Activated CD8-positive, alpha-beta memory T cell treated with anti-CD3 and anti-CD28 coated beads for 48 hours (primary cell): ENCODE measurements at places on chromosomes 13 and 19.

- DNase-seq = no peak
Measured at GRCh38 chr13:111168107-111168506, 53.0 kb downstream of the ARHGEF7 start.

- no peak for DNase-seq
Measured at GRCh38 chr13:80979035-80979641, 638.2 kb upstream of the SPRY2 start.

GRCh38 chr19:53871454-53871853 is 3.8 kb downstream of the MYADM start:
- DNase-seq = no peak

GRCh38 chr19:43545276-43545675 is 12.3 kb downstream of the ZNF575 start:
- no peak for DNase-seq

DNA sequence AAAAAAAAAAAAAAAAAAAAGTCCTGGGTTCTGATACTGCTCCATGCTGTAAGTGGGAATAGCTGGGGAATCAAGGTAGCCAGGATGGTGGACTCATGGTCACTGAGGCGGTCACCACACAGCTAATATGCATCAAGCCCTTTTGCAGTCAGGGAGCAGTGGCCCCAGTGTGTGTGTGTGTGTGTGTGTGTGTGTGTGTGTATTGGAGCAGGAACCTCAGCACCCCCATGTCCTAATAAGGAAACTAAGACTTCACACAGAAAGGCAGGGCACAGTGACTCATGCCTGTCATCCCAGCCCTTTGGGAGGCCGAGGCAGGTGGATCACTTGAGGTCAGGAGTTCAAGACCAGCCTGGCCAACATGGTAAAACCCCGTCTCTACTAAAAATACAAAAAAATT is 12.0 kb downstream of the B3GNT3 start:
- no peak for DNase-seq

GRCh38 chr13:112651750-112652511 is 37.9 kb upstream of the ATP11A start:
- no peak for DNase-seq

- no peak for DNase-seq
Measured at GRCh38 chr19:17210296-17210695, 4.9 kb upstream of the USE1 start.

DNA sequence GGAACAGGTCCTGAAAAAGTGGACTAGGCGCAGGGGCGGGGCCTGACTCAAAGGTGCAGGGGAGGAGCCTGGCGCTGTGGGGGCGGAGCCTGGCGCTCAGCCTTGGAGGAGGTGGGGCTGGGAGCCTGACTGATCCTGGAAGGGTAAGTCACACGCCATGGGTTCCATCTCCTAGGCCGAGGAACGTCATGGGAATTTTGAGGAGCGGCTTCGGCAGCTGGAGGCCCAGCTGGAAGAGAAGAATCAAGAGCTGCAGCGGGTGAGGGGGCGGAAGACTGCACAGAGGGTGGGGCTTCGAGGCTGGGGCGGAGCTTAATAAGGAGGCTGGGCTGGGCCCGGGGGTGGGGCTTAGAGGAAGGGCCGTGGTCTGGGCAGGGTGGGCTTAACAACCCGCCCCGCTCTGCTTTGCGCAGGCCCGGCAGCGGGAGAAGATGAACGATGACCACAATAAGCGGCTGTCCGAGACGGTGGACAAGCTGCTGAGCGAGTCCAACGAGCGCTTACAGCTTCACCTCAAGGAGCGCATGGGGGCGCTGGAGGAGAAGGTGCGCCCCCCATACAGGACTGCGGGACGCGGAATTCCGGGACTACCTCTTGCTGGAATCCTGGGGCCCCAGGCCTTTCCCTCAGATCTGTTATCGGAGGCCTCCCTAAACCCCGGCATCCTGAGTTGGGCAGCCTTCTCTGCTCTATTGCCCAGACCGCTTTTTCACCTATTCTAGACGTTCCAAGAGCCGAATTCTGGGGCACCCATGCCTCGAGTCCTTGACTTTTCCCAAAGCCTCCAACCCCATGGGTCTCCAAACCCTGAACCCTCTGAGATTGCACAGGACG is 14.5 kb downstream of the PPFIA3 start:
- no peak for DNase-seq

DNA sequence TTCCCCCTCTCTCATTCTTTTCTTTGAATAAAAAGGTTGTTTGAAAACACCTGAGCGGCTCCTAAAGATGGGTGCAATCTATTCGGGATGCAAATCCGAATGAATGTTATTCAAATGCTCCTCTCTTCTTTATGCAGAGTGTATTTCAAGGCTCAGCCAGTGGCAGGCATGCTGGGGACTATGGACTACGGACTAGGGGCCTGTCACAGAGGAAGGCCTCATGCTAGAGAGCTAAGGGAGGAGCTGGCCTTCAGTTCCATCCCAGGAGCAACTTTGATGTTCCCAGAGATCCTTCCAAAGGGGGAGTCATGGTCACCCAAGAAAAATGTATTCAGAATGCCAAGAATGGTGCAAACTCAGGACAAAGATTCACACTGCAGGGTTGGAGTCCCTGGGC is 9.3 kb downstream of the ALOX5AP start:
- no peak for DNase-seq

DNA sequence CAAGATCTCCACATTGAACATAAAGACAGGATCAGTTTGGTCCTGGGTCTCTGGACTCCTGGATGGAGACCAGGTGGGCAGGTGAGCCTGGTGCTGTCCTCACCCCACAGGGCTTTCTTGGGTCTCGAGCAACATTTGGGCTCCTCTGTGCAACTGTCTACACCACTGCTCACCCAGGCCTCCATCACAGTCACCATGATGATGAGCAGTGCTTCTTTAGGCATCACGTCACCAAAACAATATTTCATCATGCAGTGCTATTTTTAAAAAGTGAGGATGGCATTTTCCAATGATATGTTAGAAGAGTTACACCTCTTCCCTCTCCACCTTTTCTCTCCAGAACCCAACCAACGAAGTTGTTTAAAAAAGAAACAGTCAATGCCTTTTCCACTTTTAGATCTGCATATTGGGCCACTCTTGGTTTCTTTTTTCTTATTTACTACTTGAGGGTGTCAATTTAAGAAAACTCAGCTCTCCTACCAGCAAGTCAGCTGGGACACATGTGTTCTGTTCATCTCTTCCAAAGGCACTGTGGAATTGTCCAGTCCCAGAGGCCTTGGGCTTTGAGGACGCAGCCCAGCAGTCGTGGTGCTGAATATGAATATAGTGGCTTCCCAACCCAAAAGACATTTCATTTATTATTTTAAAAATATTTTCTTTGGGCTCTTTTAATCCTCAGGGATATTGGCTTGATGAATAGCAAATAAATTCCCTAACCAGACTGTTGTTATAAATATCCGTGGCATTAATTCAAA is 405.7 kb downstream of the KCNRG start:
- no peak for DNase-seq

DNA sequence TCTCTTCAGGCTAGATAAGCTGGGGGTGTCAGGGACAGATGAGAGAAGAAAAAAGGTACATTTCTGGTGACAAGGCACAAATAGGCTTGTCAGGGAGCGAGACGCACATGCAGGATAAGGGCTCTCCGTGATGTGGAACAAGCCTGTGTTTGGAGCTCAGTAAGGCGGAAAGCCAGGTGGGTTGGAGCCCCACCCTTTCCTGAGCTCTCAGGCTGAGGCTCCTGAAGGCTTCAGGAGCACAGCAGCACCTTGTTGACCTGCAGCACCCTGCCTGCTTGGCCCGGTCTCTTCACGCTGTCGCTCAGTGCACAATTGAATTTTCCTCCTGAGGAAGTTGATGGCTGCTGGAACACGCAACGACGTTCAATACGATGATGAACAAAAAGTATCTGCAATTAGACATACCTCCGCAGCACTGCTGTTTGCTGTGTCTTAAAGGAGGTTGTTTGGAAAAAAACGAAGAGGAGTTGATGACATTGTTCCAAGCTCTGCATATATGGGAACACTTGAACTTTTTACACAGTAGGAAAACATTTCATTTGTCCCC is 29.3 kb downstream of the SERP2 start:
- no peak for DNase-seq

DNA sequence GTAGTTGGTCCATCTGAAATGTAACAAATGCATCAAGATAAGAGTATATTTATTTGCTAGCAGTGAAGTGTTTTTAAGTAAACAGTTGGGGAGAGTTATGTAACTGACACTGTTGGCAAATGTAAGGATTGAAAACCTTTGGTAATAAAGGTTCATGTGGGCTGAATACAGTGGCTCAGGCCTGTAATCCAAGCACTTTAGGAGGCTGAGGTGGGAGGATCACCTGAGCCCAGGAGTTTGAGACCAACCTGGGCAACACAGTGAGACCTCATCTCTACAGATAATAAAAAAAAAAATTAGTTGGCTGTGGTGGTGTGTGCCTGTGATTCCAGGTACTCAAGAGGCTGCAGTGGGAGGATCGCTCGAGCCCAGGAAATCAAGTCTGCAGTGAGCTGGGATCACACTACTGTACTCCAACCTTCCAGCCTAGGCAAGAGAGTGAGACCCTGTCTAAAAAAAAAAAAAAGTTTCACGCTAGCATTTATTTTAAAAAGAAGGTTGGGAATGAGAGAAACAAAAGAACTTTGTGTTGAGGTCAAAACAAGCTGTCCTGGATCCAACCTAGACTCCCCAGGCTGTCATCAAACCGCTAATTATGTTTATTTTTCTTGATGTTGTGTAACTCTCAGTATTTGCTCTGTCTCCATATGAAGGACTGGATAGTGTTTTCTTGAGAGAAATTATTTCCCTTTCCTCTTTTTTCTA is 20.7 kb downstream of the SETDB2 start:
- DNase-seq = no peak

DNA sequence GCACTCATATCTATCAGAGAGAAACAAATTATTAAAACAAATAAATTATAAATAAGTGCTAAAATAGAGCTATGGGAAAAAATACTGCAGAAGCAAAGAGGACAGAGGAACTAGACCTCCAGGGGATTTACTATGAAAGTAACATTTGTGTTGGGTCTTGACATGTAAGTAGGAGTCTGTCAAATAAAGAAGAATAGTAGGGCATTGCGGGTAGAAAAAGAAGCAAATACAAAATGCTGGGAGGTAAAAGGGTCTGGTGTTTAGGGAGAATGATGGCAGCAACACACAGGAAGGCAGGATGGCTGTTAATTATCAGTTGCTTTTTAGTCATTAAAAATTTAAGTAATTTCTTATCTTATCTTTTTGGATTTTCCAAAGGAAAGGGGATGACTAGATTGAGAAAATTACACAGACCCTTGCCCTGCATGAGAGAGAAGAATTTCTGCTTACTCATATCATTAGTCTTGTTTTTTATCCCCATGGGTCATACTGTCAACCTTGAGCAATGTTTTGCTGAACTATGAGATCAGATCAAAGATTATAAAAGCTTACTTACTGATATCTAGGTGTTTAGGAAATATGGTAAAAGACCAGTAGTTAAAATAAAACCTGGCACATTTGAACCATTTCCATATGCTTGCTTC is 472.7 kb downstream of the DIAPH3 start:
- no peak for DNase-seq

GRCh38 chr13:91563799-91564198 is 165.4 kb downstream of the GPC5 start:
- no peak for DNase-seq

- DNase-seq = no peak
Measured at GRCh38 chr13:93876236-93876635, 603.2 kb downstream of the DCT start.

DNA sequence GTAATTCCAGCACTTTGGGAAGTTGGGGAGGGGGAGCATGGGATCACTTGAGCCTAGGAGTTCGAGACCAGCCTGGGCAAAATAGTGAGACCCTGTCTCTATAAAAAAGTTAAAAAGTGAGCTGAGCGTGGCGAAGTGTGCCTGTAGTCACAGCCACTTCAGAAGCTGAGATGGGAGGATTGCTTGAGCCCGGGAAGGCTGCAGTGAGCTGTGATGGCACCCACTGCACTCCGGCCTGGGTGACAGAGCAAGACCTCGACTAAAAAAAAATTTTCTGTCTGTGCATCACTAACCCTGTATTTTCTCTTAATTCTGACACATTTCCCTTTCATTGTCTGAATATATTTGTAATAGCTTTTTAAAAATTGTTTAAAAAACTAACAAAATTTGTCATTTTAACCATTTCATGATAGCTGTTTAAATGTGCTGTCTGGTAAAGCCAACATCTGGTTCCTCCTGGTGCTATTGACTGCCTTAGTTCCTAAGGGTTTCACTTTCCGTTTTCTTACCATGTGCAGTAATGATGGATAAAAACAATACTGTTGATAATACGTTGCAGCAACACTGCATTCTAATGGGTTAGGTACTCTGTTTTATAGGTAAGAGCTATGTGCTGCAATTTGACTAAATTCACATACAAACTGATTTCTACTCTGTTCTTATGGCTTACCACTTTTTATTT is 29.7 kb downstream of the LATS2 start:
- DNase-seq = no peak

DNA sequence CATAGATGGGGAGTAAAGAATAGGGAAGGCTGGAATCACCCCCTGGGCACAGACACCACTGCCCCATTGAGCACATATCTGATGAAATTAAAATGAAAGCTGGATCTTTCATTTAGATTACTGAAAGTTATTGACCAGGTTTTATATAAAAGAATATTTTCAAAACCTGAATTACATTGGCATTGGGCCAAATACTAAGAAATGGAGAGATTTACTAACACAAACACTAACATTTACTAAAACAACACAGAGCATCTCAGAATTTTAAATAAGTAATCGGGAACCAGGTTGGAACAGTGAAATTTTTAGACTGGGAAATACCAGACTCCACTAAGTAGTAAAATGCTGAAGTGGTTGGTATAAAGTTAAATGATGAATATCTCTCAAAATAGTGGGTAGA is 88.9 kb downstream of the HS6ST3 start:
- no peak for DNase-seq

DNA sequence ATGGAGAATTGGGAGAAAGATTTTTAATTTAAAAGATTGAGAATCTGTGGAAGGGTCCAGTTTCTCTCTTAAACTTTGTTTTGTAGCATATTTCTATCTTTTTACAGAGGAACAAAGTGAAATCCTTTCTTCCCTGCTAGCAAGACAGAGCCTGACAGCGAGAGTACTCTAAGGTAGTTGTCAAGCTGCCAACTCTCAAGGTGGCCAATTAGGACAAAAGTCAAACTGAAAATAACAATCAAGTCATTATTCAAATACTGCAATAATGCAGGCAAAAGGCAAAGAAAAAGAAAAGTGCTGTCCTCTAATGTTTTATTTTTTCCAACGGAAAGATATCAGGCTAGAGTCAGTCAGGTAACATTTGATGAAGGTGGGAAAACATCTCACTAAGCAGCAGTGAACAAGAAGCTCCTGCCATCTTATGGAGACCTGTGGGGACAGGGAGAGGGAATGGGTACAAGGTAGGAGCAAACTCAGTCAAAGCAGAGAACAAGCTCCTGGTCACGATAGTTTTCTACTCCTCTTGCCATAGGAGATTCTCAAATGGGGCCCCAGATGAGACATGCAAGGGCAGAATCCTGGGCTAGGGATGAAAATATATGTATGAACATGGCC is 801.9 kb upstream of the SLITRK1 start:
- no peak for DNase-seq

GRCh38 chr13:20303636-20304035 is 71.5 kb upstream of the GJB6 start:
- no peak for DNase-seq
